CD14-positive monocyte (primary cell): ENCODE measurements at places on chromosomes 1 and 21.
A peak's percentile ranks its signal among the peaks of the same experiment; 100 is the strongest.

GRCh38 chr1:94105957-94106529 is 14.9 kb downstream of the ABCA4 start:
- no peak overlapping the region for H3K4me3 ChIP-seq
- DNase-seq: no peak
- peaks cover 4% of the 10 kb centered on the region for H3K4me1 ChIP-seq

GRCh38 chr1:82994616-82995263 is 1004.2 kb downstream of the TTLL7 start:
- H3K36me3 ChIP-seq: no peaks in the 10 kb centered on the region
- no peak for DNase-seq
- no peak overlapping the region for H3K27ac ChIP-seq
- no peaks in the 10 kb centered on the region for H3K27me3 ChIP-seq
- no peak overlapping the region for H3K4me3 ChIP-seq

DNA sequence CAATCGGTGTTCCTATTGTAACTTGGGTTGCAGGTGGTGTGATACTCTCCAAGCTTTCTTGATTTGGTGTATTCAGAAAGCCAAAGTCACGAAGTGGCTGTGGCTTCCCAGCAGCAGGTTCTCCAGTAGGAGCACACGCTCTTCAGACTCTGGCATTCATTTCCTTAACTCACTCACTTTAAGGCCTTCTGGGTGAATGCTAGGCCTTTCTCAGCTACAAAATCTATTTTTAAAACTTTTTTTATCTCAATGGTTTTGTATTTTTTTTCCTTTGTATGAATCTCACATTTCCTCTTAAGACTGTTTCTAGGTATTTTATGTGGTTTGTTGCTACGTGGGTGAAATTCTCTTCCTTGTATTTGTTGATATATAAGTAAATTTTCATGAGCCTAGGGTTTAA is 22.9 kb upstream of the PKN2 start:
- no peaks in the 10 kb centered on the region for H3K36me3 ChIP-seq
- no peak overlapping the region for H3K4me3 ChIP-seq
- H3K27me3 ChIP-seq: no peaks in the 10 kb centered on the region
- no peak overlapping the region for H3K27ac ChIP-seq
- no peak for DNase-seq

DNA sequence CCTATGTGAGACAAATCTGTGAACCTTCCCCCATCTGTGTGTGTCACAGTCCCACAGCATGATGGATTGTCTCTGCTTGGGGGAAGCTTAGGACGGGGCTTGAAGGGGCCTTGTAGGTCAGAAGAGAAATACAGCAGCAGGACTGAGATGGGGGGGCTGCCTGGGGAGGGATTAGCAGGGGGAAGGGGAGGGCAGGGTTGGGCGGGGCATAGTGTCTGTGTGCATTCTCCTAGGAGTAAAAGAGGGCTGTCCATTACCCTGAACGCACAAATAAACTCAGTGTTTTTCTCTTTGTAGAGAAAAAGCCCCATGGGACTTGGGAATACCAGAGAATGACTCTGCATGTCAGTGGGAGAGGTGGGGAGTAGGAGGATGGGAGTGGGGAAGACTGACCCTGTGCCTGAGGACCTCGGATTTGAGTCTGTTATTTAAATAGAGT is 16.4 kb downstream of the RNF220 start:
- peaks cover 36% of the 10 kb centered on the region for H3K4me1 ChIP-seq
- no peak overlapping the region for H3K4me3 ChIP-seq
- H3K27ac ChIP-seq: no peak overlapping the region
- DNase-seq: no peak
- peaks cover 21% of the 10 kb centered on the region for H3K27me3 ChIP-seq
- no peaks in the 10 kb centered on the region for H3K36me3 ChIP-seq

GRCh38 chr21:32812035-32812434 is 40.5 kb upstream of the PAXBP1 start:
- DNase-seq: no peak
- no peaks in the 10 kb centered on the region for H3K36me3 ChIP-seq
- peaks cover 5% of the 10 kb centered on the region for H3K4me1 ChIP-seq
- no peak overlapping the region for H3K27ac ChIP-seq
- H3K27me3 ChIP-seq: no peaks in the 10 kb centered on the region
- no peak overlapping the region for H3K4me3 ChIP-seq

- no peak for DNase-seq
- no peaks in the 10 kb centered on the region for H3K4me1 ChIP-seq
- peaks cover 35% of the 10 kb centered on the region for H3K36me3 ChIP-seq
- no peaks in the 10 kb centered on the region for H3K27me3 ChIP-seq
Observed at GRCh38 chr1:116409751-116410191, 36.7 kb downstream of the ATP1A1 start.

DNA sequence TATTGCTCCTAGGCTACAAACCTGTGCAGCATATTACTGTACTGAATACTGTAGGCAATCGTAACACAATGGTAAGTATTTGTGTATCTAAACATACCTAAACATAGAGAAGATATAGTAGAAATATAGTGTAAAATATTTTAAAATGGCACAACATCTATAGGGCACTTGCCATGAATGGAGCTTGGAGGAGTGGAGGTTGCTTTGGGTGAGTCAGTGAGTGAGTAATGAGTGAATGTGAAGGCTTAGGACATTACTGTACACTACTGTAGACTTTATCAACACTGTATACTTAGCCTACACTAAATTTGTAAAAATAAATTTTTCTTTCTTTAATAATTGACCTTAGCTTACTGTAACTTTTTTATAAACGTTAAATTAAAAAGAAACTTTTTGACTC is 7.9 kb downstream of the LEFTY2 start:
- H3K4me3 ChIP-seq: no peak overlapping the region
- no peaks in the 10 kb centered on the region for H3K27me3 ChIP-seq
- DNase-seq: no peak
- H3K27ac ChIP-seq: no peak overlapping the region
- no peaks in the 10 kb centered on the region for H3K4me1 ChIP-seq

DNA sequence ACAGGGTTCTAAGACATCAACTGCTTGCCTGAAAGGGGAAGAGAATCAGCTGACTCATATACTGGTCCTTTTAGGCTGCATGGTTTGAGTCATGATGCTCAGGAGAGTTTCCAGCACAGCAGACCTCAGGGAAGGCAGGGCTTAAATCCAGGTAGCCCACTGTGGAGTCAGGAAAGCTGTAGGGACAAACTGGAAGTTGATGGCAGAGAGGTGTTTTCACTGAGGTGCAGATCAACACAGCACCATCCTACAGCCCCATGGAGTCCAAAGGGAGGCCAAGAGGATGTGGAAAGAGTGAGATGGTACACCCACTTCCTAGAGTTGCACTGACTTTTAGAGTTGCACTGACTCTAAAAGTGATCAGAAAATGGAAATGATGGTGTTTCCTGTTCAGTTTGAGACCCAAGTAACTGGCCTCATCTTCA is 252.4 kb upstream of the DUSP10 start:
- H3K4me1 ChIP-seq: peaks cover 38% of the 10 kb centered on the region
- no peaks in the 10 kb centered on the region for H3K27me3 ChIP-seq
- no peak overlapping the region for H3K4me3 ChIP-seq
- H3K27ac ChIP-seq: no peak overlapping the region

- H3K27me3 ChIP-seq: no peaks in the 10 kb centered on the region
- no peak overlapping the region for H3K27ac ChIP-seq
- H3K4me1 ChIP-seq: peaks cover 48% of the 10 kb centered on the region
- no peak overlapping the region for H3K4me3 ChIP-seq
- H3K36me3 ChIP-seq: no peaks in the 10 kb centered on the region
Observed at GRCh38 chr21:37076087-37076850, 3.2 kb downstream of the TTC3 start.

DNA sequence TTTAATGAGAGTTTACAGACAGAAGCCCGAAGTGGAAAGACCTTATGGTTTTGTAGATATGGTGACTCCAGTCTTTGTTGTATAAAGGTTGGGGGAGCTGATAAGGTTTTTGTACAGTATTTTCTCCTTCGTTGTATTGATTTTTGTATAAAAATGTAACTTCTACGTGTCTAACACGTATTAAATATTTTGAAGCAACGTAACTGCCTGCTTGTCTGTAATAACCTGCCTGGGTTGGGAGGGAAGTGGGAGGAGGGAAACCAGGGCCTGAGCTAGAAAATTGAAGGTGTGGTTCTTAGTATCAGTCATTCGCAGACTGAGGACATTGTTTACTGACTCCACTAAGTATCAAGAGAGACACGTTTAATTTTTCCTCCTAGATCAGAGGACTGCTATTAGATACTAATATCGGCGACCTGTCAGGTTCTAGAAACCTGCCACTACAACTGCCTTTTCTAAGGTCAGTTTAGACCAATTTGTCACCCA is 2.2 kb downstream of the IER5 start:
- peak overlapping the region; percentile 91 for H3K4me3 ChIP-seq
- peaks cover 54% of the 10 kb centered on the region for H3K4me1 ChIP-seq
- no peak for DNase-seq
- peaks cover 5% of the 10 kb centered on the region for H3K36me3 ChIP-seq
- no peaks in the 10 kb centered on the region for H3K27me3 ChIP-seq
- H3K27ac ChIP-seq: peak overlapping the region; percentile 92

GRCh38 chr1:243483071-243483771 is 227.4 kb downstream of the SDCCAG8 start:
- no peaks in the 10 kb centered on the region for H3K27me3 ChIP-seq
- peaks cover 24% of the 10 kb centered on the region for H3K4me1 ChIP-seq
- DNase-seq: no peak
- peak overlapping the region; percentile 34 for H3K4me3 ChIP-seq
- H3K27ac ChIP-seq: no peak overlapping the region
- no peaks in the 10 kb centered on the region for H3K36me3 ChIP-seq

DNA sequence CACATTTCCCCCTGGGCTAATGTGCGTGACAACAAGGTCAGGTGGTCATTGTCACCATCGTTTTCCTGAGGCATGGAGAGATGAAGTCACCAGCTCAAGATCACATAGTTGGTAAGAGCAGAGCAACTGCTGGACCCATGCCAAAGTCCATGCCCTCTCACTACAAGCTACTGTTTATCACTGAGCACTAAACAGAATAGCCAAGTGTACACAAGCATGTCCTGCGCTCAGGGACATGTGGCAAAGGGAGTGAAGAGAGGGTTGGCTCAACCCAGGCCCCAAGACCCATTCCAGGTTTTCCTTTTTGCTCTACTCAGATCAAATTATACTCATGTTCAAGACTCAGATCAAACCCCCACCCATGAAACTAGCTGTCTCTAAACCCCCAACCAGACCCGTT is 20.8 kb downstream of the LRRC52 start:
- H3K27me3 ChIP-seq: peaks cover 6% of the 10 kb centered on the region
- no peak overlapping the region for H3K27ac ChIP-seq
- no peak overlapping the region for H3K4me3 ChIP-seq
- no peaks in the 10 kb centered on the region for H3K4me1 ChIP-seq

- H3K36me3 ChIP-seq: no peaks in the 10 kb centered on the region
- no peak overlapping the region for H3K4me3 ChIP-seq
- DNase-seq: no peak
- no peaks in the 10 kb centered on the region for H3K27me3 ChIP-seq
Observed at GRCh38 chr1:11522400-11523235, 43.7 kb downstream of the DISP3 start.

DNA sequence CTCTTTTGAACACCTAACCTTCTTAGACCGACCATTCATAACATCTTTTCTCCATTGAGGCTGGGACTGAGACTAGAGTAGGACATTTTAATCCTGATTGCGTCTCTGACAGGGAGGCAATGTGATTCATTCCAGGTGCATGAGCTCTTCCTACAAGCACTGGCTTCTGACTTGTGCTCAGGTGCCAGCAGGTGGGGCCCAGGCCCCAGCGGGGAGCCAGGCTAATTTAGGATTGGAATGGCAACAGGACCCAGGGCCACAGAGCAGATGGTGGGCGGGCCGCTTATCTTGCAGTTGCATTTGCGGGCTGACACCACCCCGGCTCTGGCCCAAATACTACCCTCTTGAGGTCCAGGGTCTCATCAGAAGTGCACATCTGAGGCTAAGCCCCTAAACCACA is 4.1 kb downstream of the GPA33 start:
- no peak overlapping the region for H3K27ac ChIP-seq
- H3K4me1 ChIP-seq: peaks cover 24% of the 10 kb centered on the region
- H3K36me3 ChIP-seq: no peaks in the 10 kb centered on the region
- H3K27me3 ChIP-seq: no peaks in the 10 kb centered on the region
- H3K4me3 ChIP-seq: no peak overlapping the region
- DNase-seq: no peak

GRCh38 chr1:156203331-156203730 is 9.4 kb downstream of the SLC25A44 start:
- H3K27me3 ChIP-seq: no peaks in the 10 kb centered on the region
- H3K4me3 ChIP-seq: no peak overlapping the region
- H3K36me3 ChIP-seq: peaks cover 67% of the 10 kb centered on the region

DNA sequence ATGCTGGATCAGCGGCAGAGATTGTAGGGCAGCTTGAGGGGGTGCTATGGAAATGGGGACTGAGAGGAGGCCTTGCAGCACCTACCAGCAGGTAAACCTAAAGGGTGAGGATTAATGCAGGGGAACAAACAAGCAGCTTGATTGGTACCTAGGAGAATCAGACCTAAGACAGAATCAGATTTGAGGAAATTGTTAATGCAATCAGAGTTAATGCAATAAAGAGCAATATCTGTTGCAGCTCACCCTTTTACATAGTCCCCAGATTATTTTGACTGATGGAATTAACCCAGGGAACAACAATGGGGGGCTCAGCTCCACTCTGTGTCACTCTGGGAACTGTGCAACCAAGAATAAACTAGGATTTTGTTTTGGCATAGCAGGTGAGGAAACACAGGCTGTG is 64.5 kb downstream of the ZC3H11B start:
- H3K27me3 ChIP-seq: peaks cover 2% of the 10 kb centered on the region
- H3K4me1 ChIP-seq: no peaks in the 10 kb centered on the region
- no peak overlapping the region for H3K4me3 ChIP-seq
- no peak overlapping the region for H3K27ac ChIP-seq

DNA sequence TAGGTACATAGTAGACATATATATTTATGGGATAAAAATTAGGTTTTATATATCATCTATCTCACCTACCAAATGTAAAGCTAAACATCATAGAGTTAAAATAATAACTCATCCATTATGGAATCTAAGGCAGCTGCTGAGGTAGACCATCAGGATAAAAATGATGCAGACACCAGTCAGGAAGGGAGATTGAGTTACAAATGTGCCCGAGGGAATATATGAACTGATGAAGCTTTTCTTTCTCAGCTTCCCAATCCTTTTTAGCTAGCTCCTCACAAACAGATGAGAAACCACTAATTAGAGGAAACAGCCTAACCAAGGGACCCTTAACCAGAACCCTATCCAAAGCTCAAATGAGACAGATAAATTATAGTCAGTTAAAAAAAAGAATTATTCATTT is 20.9 kb downstream of the TTLL7 start:
- no peaks in the 10 kb centered on the region for H3K27me3 ChIP-seq
- no peaks in the 10 kb centered on the region for H3K36me3 ChIP-seq
- H3K4me3 ChIP-seq: no peak overlapping the region
- H3K4me1 ChIP-seq: no peaks in the 10 kb centered on the region
- DNase-seq: no peak
- no peak overlapping the region for H3K27ac ChIP-seq

DNA sequence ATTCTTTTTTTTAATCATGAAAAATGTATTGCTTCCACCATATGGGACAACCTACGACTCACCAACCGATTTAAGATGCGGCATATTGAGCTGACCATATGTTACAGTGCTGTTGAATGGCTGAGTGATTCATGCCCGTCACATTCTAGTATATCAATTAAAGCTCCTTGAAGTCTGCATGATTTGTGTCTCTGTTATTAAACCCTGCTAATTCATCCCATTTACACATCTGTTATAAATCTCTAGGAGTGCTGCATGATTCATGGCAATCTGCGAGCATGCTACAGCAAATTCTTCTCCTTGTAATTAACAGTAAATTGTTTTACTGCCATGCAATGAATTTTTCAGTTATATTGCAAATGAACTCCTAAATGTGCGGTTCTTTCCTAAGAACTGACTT is 239.8 kb downstream of the USH2A start:
- no peak for DNase-seq
- H3K27ac ChIP-seq: no peak overlapping the region
- no peaks in the 10 kb centered on the region for H3K27me3 ChIP-seq
- no peaks in the 10 kb centered on the region for H3K36me3 ChIP-seq
- H3K4me1 ChIP-seq: no peaks in the 10 kb centered on the region
- H3K4me3 ChIP-seq: no peak overlapping the region
